Breast epithelium (tissue), 4 donors: ENCODE measurements at places on chromosomes 7 and 10. TPM values are rescaled to one million over a fixed set of nuclear protein-coding genes. Genes with fewer than 3 reads are reported as not detected.

GRCh38 chr10:58517081-58517480, 4.4 kb downstream of the BICC1 start:
- no peak for DNase-seq

DNA sequence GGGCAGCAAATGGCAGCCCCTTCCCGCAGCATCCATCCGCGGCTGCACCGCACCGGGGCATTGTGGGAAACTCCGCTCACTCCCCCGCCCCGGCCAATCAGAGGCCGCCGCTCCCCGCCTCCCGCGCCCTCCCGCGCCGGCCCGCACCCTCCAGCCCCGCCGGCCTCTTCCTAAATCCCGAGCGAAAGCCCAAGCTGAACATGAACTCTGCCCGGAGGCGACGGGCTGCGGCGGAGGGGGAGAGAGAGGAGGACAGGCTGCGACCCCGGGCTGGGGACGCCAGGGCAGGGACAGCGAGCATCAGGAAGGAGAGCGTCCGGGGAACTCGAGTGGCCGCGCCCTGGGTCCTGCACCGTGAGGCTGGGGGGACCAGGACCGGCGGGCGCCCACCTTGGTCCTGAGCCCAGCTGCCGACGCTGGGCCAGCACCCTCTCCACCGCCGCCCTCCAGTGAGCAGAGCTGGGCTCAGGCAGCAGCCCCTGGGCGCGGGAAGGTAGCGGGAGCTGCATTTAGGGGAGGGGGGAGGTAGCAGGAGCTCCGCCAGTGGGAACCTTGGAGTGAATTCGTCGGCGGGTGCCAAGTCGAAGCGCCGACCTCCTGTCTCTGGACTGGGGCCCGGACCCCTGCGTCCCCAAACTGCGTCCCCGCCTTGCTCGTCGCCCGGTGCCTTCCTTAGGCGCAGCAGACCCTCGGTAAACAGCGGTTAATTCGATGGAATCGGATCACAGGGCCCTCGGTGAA, at the start of gene DGKI:
TSS of gene DGKI (minus strand) at position 148 of the 741 bp plus-strand sequence.
- no peak for DNase-seq

DNA sequence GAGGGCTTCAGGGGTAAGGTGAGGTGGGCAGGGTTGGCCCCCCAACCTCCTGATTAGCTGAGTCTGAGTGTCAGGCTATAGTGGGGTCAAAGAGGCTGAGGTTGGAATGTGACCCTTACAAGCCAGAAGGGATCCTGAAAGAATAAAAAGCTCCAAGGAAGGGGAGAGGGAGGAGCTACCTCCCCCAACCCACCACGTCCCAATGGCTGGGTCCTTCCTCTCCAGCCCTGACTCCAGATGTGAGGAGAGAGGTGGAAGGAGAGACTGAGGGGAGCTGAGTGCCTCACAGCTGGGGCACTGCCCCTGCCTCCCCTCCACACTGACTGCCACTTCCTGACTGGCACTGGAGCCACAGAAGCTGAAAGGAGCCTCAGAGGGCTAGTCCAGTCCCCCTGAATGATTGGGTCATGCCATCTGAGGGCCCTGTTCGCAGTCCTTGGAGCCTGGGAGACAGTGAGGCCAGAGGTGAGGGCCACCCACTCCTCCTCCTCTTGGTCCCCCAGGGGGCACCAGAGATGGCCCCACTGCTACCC, 20.6 kb downstream of the IMPDH1 start:
- DNase-seq, result no peak

- peak; percentile 34 for DNase-seq
Observed at GRCh38 chr7:120792091-120792860, 65.7 kb downstream of the TSPAN12 start.

- no peak for DNase-seq
Observed at GRCh38 chr10:78166261-78166660, 132.6 kb downstream of the RPS24 start.

GRCh38 chr7:24334012-24334411, 50.0 kb downstream of the NPY start:
- DNase-seq, result no peak

DNA sequence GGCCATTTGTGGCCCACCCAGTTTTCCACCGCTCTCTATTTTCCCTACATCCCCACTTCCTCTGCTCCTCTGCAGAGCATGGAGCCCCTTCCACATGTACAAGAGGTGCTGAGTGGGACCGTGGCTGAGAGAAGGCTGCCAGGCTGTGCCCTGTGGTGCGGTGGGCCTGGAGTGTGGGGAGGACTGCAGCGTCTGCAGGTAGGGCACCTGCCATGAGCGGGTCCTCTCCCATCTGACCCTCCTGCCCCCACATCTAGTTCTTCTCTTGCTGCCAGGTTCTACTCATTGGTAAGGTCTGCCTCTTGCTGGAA, 145.6 kb upstream of the FAM20C start:
- peak; percentile 14 for DNase-seq

DNA sequence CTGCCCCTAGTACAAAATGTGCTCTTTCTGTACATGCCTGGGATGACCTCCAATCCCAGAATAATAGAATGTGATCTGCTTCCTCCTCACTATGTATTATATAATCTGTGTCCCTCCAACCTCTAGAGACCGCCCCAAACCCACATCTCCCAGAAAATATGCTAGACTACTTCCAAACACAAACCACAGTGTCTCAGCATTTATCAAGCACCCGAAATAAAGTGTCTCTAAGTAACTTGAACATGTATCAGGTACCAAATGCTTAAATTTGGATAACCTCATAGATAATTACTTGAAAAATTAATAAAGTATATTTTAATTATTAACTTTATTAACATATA, 16.1 kb downstream of the LYZL1 start:
- no peak for DNase-seq

- no peak for DNase-seq
Observed at GRCh38 chr10:84406561-84406960, 78.2 kb downstream of the CCSER2 start.

DNA sequence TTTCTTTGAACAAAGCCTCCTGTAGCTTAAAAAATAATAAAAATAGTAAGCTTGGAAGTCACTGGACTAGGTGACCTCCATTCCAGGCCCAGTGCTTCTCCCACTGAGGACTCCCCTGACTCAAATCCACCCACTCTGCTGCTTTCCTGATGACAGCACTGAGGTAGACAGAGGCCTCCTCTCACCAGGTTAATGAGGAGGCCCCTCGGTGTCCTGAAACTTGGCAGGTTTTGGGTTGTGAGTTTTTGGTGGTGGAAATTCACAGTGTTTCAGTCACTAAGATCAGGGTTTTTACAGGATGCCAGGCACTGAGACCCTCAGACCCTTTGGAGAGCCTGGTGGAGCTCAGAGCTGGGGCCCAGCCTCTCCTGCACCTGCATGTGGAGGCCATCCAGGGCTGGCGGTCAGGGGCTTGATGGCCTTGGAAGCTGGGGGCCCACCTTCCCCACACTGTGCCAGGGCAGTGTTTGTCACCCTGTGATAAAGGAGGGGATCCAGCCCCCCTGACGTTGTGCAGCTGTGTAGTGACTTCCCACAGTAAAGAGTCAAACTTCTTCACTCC, 19.1 kb downstream of the TSPAN14 start:
- no peak for DNase-seq

DNA sequence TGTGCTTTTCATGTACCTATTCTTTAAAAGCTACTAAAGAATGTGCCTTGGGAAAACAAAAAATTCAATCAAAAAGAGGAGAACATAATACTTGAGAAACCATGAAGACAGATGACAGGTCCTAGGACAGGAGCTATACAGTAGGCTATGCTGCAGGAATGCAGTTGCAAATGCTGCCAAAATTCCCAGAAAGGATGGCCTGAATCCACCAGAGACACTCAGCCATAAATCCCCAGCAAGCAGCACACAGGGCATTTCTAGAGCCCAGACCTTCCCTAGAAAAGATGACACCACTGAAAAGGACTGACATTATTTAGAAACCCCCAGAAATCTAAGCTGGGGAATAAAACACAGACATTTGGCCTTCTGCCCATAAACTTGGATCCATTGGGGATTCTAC, 237.3 kb downstream of the C7orf25 start:
- no peak for DNase-seq

DNA sequence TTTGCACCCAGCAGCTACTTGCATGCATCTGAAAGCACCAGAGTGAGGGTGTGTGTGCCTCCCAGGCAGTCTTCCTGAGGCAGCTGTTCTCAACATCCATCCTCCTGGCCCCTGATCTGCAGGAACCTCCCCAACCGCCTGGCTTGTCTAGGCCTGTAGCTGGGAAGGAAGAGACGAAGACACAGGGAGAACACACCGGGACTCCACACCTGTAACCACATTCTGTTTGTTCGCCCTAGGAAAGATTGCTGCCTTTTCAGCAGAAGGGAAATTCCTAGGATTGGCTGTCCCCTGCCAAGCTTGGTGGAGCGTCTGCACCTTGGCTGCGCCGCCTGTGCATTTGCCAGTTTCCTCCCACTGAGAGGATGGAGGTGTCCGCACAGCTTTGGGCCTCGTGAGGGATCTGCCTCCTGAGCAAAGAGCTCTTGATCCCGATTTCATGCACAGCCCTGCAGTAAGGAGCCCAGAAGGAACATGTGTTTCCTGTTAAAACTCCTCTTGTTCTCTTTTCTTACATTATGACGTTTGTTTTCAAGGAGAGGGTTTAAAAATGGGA, 154.6 kb downstream of the TPST1 start:
- DNase-seq, result no peak

- no peak for DNase-seq
Observed at GRCh38 chr7:28937103-28937502, 21.0 kb downstream of the TRIL start.

GRCh38 chr7:124652237-124652636, 113.4 kb downstream of the GPR37 start:
- no peak for DNase-seq

GRCh38 chr10:73388228-73388627, 25.6 kb downstream of the ANXA7 start:
- no peak for DNase-seq

- DNase-seq, result peak; percentile 25
Observed at GRCh38 chr10:113711142-113711541, 31.4 kb downstream of the CASP7 start.

Gene BTAF1
- 51.2 TPM for total RNA-seq

Gene TBRG4
- total RNA-seq, result 62.3 TPM

Gene HOXA5
- 22.6 TPM for total RNA-seq

Gene FAM25A
- total RNA-seq, result not detected

Gene BLNK
- total RNA-seq, result 16.0 TPM

Gene ABCA13
- under 0.01 TPM for total RNA-seq

Gene SLIT1
- total RNA-seq, result under 0.01 TPM

Gene PANK1
- 2.9 TPM for total RNA-seq

Gene CRPPA
- total RNA-seq, result 2.9 TPM

Gene C1QL3
- total RNA-seq, result not detected

Gene SLC26A4
- 0.48 TPM for total RNA-seq

Gene CSTF2T
- total RNA-seq, result 22.8 TPM

Gene CPA2
- not detected for total RNA-seq

Gene PRPS1L1
- not detected for total RNA-seq
